ENCODE measurements at places on chromosomes 5 and 9.

- DNase-seq: no peak
Observed at GRCh38 chr5:36593867-36594266, 12.5 kb upstream of the SLC1A3 start.

- DNase-seq: peak; percentile 94
Observed at GRCh38 chr9:128078504-128079434, 10.7 kb downstream of the SLC25A25 start.

DNA sequence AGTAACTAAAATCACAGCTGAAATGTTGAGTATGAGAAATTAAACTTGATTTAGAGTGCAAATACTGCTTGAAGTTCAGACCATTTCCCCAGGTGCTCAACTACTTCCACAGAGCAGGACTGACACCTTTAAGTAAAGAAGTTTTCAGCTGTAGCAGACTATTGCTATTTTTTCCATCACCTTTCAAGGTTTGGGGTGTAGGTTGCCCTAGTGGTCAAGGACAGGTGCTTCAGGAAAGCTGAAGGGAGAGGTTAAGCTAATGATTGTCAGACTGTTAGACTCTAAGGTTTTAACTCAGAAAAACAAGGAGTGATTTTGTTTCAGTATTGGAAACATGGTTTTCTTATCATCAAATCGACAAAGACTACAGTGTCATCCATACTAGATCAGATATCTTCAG is 162.1 kb downstream of the CCDC192 start:
- no peak for DNase-seq

GRCh38 chr5:6389946-6390530 is 11.7 kb upstream of the MED10 start:
- DNase-seq: no peak

- no peak for DNase-seq
Observed at GRCh38 chr5:72387985-72388384, 67.8 kb downstream of the PTCD2 start.

Measured in large intestine (tissue), 12 donors.